Stromal cell of bone marrow (primary cell): ENCODE measurements at places on chromosomes 16 and 17.
A peak's percentile ranks its signal among the peaks of the same experiment; 100 is the strongest.

DNA sequence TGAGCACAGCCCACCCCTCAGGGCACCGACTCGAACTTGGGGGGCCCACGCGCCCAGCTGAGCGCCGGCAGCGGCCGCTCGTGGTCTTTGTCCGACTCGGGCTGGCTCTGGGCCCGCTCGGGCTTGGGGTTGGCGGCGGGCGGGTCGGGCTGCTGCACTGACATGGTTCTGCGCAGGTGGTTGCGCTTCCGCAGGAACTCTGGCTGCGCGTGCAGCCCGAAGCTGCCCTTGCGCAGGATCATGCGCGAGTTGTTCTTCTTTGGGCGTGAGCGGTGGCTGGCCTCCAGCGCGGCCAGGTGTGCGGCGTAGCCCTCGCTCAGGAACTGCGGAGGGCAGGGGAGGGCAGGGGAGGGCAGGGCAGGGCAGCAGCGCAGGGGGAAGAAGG lies 11.1 kb downstream of the PIMREG start:
- DNase-seq = no peak

DNA sequence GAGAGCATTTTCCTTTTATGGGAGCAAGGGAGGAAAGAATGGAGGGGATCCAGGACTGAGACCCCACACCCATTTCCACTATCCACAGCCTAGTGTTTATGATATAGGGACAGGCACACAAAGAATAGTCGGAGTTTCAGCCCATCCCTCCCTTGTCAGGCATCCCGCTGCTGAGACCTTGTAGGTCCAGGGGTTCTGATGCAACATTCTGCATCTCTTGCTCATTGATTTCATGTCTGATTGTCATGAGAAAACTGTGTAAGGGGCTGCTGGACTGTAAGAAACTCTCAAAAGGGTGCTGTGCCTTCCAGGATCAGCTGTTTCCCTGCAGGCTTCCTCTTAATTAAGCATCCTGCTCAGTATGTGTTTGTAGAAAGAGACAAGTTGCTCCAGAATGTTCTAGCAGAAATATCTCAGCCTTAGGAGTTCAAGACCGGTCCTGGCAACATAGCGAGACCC lies 5.3 kb upstream of the POLR3E start:
- no peak for DNase-seq

- DNase-seq = no peak
These were observed 6.6 kb upstream of the TEKT3 start for GRCh38 chr17:15348021-15348420.

GRCh38 chr17:4931963-4932362 lies at the start of gene GP1BA:
TSS of gene GP1BA (plus strand) at chr17:4932277. CDS start at chr17:4932605, 328 bp downstream.
- DNase-seq = no peak

DNA sequence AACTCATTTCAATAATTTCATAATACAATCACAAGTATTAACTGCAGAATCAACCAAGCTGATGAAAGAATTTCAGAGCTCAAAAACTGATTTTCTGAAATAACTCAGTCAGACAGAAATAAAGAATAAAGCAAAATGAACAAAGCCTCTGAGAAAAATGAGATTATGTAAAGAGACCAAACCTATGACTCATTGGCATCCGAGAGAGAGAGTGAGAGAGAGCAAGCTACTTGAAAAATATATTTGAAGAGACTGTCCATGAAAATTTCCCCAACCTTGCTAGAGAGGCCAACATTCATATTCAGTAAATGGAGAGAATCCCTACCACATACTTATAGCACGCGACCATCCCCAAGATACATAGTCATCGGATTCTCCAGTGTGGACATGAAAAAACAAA lies 1376.4 kb downstream of the CDH11 start:
- peak; percentile 22 for DNase-seq

DNA sequence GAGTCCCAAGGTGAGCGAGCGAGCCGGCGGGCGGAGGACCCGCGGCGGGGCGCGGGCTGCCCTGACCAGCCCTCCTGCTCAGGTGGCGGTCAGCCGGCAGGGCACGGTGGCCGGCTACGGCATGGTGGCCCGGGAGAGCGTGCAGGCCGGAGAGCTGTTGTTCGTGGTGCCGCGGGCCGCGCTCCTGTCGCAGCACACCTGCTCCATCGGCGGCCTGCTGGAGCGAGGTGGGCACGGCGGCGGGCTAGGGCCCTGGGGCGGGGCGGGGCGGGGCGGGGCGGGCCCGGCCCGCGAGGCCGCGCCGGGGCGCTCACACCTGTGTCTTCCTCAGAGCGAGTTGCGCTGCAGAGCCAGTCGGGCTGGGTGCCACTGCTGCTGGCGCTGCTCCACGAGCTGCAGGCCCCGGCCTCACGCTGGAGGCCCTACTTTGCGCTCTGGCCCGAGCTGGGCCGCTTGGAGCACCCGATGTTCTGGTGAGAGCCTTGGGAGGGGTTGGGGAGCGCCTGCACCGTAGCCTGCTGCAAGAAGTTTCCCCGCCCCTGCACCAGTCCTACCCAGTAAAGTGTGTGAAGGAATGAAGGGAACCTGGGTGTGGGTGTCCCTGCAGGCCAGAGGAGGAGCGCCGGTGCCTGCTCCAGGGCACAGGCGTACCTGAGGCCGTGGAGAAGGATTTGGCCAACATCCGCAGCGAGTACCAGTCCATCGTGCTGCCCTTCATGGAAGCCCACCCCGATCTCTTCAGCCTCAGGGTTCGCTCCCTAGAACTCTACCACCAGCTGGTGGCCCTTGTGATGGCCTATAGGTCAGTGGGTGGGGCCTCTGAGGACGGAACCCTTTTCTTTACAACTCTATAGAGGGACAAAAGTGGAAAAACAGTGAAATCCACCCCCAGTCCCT lies 802 bp downstream of the SETD6 start:
- DNase-seq = no peak

DNA sequence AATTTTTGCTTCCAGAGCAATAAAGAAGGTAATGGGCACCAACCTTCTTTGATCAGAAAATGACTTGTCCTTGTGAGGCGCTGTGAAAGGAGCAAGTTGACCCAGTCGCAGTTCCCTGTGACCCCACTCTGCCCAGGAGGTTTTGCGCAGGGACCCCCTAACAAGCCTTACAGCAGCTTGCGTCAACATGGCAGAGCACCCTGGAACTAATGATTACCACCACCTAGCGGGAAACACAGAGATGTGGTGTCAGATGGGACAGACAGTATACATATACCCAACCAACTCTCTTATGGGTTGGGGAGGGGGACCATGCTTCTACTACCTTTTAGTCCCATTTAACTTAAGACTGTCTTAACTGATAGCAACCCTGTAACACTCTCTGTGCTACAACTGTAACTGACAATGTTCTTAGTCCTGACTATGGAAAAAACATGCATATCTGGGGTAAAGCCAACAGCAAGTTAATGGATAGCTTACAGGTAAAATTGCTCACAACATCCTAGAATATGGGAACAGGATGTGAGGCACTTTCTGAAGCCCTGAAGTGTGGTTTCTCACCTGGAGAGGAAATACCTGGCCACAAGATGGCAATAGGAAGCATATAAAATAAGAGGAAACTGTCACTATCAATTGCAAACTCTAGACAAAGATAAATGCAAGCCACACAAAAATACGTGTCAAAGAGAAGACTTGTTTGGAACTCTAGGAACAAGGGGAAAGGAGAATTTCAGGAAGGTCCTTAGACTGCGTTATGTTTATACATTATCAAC lies 3.0 kb downstream of the KARS1 start:
- no peak for DNase-seq

DNA sequence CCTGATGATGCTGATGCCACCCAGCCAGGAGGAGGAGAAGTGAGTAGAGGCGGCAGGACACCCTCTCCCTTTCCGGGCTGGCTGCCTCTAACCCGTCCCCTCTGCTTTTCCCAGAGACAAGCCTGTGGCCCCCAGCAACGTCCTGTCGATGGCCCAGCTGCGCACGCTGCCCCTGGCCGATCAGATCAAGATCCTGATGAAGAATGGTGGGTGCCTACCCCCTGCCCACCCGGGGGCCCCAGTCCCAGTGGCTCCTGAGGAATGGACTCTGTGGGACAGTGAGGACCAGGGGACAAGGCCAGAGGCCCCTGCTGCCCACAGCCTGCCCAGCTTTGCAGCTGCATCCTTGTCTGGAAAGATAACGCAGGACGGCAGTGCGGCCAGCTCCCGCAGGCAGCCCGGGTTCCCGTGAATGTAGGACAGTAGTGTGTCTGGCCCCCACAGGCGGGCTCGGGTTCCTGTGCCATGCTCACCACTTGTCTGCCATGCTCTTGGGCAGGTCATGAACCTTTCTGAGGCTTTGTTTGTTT lies 19.9 kb downstream of the POLR3E start:
- DNase-seq = no peak

DNA sequence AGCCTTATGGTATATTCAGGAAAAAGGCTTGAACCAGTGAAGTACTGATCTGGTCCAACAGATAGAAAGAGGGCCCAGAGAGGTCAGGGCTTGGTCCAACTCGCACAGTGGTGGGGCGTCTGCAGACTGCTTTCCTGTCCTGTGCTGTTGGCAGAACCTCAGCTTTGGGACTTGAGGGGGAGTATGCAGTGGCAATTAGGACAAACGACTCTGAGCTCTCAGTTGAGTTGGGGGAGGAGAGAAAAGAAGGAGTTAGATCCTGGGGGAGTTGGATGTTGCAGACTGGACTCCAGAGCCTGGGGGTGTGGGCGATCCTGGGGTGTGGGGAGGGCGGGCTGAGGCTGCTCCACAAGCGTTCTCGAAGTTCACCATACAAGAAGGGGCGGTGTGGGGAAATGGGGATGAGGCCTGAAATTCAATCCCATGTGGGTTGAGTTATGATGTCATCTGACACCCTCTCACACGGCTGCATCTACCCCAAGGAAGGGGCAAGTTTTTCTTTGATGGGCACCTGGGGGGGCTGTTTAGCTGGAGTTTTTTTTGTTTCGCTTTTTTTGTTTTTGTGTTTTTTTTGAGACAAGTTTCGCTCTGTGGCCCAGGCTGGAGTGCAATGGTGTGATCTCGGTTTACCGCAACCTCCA lies 14.6 kb downstream of the GRB7 start:
- no peak for DNase-seq

GRCh38 chr17:21004016-21004930 lies 38.5 kb downstream of the USP22 start:
- no peak for DNase-seq

DNA sequence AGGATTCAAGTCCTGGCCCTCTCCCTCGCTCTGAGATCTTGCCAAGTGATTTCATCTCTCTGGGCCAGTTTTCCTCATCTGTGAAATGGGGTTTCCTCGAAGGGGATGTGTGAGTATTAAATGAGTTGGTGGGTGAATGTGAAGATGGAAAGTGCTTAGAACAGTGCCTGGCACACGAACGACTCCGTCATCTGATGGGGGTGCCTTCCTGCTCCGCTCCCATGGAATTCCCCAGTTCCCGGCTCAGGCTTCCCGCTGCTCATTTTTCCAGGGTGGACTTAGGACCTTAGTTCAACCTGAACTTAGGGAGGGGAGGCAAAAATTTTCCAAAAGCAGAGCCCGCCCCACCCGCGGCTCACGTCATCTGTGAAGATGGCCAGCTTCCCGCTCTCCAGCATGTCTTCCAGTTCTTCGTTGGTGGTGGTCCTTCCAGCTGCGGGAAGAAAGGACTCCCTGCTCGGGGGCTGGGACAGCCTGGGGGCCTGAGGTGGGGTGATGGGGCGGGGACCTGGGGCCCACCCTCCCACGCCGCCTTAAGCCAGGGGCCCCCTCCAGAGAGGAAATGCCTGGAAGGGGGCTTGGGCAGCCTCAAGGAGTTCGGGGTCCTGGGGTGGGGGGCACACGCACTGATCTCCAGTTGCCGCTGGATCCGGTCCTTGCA lies 11.4 kb downstream of the HSD3B7 start:
- DNase-seq = no peak

- no peak for DNase-seq
These were observed 992 bp downstream of the GDPD1 start for GRCh38 chr17:59221159-59221847.

DNA sequence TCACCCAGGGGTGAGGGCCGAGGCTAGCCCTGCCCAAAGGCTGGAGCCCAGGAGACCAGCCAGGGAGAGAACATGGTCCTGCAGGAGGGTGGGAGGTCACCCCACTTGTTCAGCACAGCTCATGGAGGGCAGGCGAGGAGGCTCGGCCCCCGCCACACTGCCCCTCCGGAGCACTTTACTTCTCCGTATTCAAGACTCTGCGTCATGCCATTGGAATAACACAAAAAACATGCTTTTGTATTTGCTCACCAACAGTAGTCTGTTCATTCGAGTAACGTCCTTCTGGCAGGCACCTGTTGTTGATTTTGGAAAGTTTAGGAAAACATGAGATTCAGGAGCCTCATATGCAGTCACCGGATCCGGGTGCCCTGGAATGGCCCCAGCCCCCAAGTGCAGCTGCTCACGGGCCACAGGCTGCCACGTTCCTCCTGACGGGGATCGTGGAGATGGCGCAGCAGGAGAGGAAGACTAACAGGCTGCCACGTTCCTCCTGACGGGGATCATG lies 81.1 kb upstream of the DNAH17 start:
- no peak for DNase-seq

- no peak for DNase-seq
These were observed 9.8 kb downstream of the DNAJA3 start for GRCh38 chr16:4435337-4436067.

DNA sequence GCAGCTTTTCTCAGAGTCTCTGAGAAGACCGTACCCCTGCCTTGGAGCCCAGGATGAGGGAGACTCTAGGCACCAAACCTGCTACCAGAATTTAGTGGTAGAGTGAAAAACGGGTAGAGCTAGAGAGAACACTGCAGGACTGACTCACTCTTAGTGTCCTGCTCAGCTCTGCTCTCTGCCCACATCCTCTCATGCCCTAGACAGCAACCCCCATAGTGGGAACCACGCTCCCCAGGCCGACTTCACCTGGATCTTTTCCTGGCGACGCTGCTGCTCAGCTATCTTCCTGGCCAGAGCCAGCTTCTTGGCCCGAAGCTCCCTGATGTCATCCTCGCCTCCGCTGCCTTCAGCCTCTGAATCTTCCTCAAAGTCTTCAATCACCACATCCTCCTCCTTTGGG lies 26.7 kb downstream of the HIC1 start:
- DNase-seq = no peak

- peak; percentile 9 for DNase-seq
These were observed 83.3 kb downstream of the WDR59 start for GRCh38 chr16:74901606-74902005.

GRCh38 chr17:82959990-82960418 lies 119.4 kb upstream of the METRNL start:
- no peak for DNase-seq

DNA sequence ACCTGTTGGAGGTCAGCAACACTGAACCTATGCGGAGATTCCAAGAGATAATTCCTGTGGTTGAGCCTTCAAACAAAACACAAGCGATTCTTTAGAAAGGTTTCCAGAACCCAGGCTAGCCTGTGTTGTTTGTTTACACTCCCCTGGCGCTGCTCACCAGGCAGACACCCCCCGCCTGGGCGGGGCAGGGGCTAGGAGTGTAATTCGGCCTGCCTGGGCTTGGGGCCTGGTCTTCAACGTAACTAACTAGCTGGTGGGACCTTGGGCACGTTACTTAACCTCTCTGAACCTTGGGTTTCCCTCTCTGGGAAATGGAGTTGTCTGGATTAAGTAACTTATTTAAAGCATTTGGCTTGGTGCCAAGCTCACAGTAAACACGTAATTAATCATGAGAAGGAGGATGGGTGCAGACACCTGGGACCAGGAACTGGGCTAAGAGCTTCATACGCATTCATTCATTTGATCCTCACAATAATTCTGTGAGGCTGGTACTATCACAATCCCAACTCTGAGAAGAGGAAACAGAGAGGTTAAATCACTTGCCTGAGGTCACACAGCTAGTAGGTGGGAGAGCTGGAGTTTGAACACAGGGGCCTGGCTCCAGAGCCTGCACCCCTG lies 7.6 kb upstream of the ARHGAP27 start:
- DNase-seq = no peak

GRCh38 chr16:75265911-75266701 lies 14.7 kb upstream of the BCAR1 start:
- no peak for DNase-seq
